Panc1 (cell line): ENCODE measurements at places on chromosomes 12 and 14.

GRCh38 chr12:108560752-108561719 is at the start of gene SART3:
SART3 (minus strand) TSS chr12:108561173; CDS start chr12:108561154, 19 bp downstream.
- DNase-seq: peak; percentile 83

DNA sequence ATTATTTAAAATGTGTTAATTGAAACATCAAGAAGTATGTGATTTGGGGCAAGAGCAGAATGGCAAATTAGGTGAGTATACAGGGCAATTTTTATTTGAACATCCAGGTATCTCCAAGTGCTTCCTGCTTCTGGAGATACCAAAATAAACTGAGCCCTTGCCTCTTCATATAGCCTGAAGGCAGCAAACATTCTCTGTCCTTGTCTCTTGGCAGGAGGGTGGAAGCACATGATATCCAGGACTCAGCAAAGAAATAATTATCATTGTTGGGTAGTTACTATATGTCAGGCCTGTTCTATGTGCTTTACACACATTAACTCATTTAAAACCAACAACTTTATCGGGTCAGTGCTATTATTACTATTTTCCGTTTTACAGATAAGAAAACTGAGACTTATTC is 12.5 kb downstream of the LIN7A start:
- no peak for DNase-seq

DNA sequence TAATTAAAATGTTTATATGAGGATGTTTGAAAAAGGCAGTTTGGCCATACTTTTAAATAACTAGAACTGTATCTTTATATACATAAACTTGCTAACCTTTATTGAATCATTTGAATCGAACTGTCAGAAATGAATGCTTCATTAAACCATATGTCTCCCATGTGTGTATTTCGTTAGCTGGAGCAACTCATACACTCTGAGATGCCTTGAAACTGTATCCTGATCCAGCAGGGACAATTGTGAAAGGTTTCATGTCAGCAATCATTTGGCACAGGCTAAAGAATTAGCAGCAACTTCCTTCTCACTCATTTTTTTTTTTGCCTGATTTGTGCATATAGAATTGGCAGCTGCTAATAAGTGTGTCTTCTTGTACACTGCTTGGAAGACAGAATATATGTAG is 109.9 kb downstream of the NAV3 start:
- DNase-seq: no peak

- DNase-seq: no peak
Measured at GRCh38 chr14:36222952-36223468, 46.5 kb upstream of the PTCSC3 start.

DNA sequence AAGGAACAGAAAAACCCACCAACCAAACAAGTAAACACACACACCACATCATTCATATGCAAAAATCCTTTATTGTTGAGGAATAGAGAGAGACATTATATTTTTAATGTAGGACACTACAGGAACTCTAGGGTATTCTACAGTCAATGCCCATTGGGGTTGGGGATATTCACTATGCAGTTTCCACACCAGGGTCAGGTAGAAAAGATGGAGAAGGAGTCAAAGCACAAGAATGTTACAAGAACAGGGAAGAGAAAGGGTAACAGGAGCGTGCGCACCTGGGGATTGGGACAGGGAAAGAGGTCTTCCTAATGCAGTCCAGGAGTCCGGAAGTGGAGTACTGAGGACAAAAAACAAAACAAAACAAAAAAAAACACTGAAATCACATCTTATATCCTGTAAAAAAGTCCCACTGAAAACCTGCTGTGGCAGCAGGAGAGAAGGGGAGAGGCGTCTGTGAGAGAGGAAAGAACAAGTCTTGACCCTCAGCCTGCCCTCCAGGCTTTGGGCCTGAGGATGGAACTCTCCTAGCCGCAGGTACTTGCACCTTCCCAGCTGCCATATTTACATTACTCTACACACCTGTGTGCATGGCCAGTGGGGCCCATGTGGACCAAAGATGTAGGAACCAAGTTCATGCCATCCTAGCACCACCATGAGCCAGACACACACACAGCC is 3.7 kb upstream of the ZBTB39 start:
- no peak for DNase-seq

DNA sequence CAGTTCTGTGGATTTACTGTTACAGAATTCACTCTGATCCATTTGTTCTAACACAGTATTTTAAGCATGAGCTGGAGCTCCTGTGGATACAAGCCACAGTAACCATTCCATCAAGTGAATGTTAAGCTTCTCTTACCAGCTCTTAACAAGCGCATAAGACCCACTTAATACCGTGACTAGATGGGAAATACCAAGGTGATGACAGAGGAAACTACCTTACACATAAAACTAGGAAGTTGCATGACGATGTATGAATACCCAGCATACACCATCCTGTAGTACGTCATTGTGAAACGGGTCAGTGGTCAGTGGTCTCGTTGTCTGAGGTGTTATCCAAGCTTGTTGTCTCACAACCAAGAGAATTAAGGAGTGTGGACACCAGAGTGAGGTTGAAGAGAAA is 2.0 kb upstream of the GALC start:
- DNase-seq: no peak

DNA sequence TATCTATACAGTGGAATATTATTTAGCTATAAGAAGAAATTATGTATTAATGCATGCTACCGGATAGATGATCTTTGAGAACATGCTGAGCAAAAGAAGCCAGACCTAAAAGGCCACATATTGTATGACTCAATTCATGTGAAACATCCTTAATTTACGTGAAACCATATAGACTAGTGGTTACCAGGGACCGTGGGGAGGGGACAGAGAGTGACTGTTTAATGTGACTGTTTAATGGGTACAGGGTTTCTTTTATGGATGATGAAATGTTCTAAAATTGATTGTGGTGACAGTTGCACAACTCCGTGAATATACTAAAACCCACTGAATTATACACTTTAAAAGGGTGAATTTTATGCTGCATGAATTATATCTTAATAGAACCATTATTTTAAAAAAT is 8.5 kb upstream of the BCL7A start:
- no peak for DNase-seq

- DNase-seq: peak; percentile 55
Measured at GRCh38 chr12:32455607-32456071, 56.3 kb downstream of the FGD4 start.

DNA sequence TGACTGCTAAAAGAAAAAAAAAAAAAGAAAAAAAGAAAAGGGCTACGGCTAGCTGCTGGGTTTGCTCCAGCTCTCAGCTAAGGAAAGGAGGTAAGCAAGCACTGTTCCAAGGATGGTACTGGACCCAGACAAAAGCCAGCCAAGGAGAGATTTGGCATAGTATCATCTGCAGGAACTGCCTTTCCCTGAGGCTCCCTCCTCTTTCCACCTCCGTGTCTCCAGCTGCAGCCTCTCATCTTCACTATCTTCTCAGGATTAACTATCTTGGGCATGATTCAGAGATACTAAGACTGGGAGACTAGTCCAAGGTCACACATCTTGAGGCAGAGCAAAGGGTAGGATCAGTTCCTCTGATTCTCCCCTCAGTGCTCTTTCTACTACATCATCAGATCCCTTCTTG is 6.0 kb downstream of the KITLG start:
- no peak for DNase-seq
